ENCODE measurements at places on chromosomes 11 and 22.

DNA sequence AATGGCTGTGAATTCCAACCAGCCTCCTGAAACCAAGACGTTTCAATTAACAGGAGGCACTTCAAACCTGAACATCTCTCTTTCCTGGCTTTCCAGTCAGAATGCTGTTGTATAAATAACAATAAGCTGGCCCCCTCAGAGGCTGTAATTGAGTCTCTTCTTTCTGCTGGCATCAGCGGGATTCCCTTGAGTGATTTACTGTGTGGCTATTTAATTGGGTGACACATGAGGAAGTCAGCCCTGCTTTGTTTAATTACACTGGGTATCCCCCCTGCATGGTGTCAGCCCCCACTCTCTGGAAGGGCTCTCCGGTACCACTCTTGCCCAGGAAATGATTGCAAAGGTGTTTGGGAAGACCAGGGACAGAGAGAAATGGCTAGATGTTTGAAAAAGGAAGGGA lies 101.6 kb downstream of the NTM start:
- no peak for DNase-seq

GRCh38 chr11:45027312-45027711 lies 76.6 kb upstream of the TP53I11 start:
- no peak for DNase-seq

GRCh38 chr11:98090861-98091505 lies 929.8 kb upstream of the CNTN5 start:
- no peak for DNase-seq

DNA sequence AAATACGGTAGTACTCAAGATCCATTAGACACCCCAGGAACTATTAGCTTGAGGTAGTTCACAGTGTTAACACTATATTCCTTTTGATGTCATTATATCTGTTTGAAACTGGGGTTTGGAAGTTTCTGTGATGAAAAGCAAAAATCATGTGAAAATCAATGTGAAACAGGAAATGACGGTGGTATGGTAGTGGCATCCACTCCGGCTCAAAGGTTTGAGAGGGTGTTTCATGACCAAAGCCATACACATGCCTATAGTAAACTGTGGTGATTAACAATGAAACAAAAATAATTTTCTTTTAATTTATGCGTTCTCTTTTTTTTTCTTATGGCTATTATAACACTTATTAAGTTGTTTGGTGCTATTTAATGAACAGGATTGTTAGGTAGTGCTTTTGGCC lies 10.9 kb downstream of the RAB38 start:
- DNase-seq = no peak

DNA sequence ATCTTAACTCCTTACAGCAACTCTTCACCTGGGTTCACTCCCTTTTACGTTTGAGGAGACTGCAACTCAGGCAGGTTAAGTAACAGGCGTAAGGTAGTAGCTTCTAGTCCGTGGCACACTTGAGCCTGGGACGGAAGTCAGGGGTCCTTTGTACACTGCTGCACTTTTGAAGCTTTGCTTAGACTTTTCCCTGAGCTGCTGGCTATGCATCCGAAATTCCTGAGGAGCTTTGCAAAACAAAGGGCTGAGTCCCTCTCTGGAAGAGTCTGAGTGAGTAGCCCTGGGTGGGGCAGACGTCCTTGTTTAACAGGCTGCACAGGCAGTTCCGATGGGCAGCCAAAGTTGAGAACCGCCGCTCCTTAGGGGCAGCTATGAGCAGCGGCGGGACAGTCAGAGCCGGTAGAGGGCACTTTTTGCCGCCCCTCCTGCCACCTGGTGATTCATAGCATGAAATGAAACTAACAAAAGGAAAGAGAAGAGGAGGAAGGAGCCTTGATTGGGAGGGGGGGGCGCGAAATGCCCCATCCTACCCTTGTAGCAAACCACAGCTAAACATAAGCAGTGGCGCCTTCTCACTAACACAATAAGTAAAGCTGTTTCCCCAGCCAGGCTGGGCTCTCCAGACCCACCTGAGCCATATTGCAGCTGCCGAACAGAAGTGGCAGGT lies 1.4 kb downstream of the TMEM109 start:
- peak; percentile 28 for DNase-seq

- no peak for DNase-seq
Measured at GRCh38 chr11:15780837-15781236, 575.5 kb downstream of the SOX6 start.

DNA sequence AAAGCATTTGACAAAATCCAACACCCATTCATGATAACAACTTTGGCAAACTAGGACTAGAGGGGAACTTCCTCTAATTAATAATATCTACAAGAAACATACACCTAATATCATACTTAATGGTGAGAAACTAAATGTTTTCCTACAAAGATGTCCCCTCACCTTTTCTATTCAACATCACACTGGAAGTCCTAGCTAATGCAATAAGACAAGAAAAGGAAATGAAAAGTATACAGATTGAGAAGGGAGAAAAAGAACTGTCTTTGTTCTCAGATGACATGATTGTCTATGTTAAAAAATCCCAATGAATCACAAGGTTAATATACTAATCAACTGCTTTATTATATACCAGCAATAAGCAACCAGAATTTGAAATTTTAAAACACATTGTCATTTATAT lies 52.4 kb downstream of the C11orf65 start:
- DNase-seq = no peak

GRCh38 chr11:27212248-27212780 lies 150.7 kb downstream of the CCDC34 start:
- DNase-seq = no peak

- no peak for DNase-seq
Measured at GRCh38 chr22:40128989-40129388, 48.7 kb upstream of the TNRC6B start.

GRCh38 chr11:63811522-63811921 lies 1.7 kb upstream of the SPINDOC start:
- no peak for DNase-seq

DNA sequence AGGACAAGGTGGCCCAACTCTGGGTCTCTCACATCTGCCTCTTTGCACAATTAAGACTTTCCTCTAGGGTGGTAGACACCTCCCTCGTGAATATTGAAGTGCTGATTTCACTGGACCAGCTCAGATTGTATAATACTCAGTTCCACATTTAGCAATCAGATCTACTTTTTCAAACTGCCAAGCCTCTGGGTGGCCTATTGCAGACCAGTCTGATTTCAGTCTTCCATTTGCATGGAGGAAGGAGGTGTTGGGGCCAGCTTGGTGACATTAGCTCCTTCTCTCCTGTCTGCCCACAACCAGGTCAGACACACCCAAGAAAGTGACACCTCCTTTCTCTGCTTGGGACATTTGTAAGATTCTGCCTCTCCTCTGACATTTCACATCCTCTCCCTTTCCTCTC lies 78.2 kb downstream of the PPFIBP2 start:
- no peak for DNase-seq

DNA sequence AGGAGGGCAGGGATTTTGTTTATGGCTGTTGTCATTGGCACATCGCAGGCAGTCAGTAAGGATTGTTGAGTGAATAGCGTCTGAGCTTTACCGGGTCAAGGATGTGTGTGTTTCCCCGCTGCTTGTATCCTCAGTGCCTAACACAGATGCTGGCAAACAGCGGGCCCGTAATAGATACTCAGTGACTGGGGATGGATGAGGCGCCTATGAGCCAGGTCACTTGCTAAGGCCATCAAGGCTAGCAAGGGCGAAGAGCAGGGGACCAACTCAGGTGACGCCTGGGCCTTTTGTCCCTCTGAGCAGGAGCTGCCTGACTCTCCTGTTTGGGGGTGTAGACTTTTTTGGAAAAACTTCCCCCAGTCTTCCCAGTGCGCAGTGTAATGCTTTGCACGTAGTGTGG lies 118.1 kb downstream of the HIPK3 start:
- no peak for DNase-seq

DNA sequence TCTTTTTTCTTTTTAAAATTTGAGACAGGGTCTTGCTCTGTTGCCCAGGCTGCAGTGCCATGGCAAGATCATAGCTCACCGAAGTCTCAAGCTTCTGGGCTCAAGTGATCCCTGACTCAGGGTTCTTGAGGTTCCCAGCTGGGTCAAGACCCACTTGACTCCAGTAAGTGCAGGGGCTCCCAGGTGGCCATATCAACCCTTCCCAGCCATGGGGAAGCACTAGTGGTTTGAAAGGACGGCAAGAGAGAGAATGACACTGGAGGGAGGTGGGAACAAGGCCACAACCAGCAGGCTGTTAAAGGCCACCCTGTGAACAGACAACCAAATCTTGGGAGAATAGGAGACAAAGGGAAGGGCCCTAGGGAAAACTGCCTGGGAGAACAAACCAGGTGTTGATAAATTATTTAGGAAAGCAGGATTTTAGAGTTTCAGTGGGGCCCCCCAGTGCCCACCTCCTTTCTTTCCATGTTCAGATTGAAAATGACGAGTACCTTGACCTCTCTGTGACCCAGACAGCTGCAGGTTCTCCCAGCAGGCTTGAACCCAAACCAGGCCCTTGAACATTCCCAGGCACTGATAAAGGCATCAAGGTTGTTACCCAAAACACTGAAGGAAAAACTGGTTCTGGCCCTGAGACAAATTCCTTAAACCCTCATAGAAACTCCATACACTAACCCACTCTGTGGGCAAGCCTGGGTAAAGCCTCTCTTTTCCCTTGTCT lies 28.8 kb downstream of the KLHL22 start:
- no peak for DNase-seq

GRCh38 chr11:45605051-45605450 lies 60.4 kb downstream of the CHST1 start:
- no peak for DNase-seq

DNA sequence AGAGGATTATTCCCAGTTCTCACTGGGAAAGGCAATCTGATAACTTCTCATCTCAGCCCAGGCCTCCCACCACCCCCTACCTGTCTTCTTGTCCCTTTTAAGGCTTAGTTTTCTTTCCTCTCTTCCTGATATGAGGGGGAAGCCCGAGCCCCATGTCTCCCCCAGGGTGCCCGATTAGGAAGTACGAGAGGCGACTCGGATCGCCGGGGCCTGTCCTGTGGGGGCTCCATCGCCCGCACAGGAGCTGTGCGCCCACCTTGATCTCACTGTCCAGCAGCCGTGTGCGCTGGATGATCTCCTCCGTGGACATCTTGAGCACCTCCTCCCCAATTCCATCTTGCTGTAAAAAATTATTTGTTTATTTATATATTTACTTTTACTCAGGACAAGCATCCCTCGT lies 628 bp downstream of the PSMC3 start:
- no peak for DNase-seq

DNA sequence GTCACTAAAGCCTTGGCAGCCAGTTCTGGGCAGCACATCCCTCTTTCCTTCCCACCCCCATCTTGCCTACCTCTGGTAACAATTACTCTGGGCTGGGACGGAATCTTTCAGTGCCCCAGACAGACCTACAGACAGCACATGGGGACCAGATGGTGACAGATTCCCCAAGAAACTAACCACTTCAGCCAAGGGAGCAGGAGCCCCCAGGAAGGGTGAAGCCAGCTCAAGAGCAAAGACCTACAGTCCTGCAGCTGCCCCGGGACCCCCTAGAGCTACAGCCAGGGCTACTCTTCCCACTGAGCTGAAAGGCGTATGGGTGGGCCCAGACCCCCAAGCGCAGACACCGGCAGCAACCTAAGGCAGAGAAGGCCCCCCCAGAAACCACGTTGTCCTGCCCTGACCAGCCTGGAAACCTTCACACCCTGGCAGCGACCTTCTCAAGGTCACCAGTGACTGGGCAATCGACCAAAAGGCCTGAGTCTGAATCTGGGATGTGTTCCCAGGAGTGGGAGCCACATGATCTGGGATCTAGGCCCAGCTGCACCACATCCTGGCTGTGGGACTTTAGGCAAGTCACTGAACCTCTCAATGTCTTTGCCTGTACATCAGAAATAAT lies 65.8 kb downstream of the LRRC32 start:
- DNase-seq = no peak

DNA sequence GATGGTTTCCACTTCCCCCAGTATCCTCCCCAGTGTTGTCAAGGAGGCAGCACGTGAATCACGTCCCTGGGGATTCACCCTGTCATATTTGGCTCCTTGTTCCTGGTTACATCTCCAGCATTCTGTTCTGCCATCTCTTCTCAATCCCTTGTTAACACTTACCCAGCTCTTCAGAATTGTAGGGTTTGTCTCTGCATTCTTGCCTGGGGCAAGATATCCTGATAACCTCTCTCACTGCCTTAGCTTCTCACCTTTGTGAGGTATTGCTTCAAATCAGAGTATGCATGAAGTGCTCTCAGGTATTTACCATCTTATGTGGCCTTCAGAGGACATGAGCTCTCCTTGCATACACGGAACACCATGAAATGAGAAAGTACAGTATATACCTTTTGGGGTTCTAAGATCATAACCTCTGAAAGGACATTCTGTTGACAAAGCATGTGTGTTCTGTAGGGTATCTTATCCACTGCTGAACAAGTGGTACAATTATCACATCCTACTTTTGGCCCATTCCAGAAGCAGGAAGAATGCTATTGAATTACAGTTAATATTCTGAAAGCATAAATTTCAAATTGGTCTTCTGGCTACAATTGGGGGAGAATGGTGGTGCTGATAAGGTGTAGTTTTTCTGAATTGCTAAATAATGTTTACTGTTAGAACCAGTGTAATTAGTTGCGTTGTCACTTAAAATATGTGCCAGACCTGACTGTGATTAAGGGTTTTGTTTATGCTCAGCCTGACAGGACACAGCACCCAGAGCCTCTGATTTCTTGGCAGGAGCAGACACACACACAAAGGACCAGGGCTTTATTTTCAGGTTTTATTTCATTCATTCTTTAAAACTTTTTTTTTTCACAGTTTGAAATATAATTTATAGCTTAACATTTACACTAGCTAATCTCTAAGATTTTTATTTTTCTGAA lies 32.7 kb downstream of the VSTM5 start:
- no peak for DNase-seq
